ENCODE measurements at places on chromosomes 5 and 9.

GRCh38 chr9:34143116-34143515 lies 16.6 kb upstream of the DCAF12 start:
- no peak for DNase-seq

GRCh38 chr5:181166812-181167733 lies 19.7 kb downstream of the OR2V2 start:
- DNase-seq = no peak

DNA sequence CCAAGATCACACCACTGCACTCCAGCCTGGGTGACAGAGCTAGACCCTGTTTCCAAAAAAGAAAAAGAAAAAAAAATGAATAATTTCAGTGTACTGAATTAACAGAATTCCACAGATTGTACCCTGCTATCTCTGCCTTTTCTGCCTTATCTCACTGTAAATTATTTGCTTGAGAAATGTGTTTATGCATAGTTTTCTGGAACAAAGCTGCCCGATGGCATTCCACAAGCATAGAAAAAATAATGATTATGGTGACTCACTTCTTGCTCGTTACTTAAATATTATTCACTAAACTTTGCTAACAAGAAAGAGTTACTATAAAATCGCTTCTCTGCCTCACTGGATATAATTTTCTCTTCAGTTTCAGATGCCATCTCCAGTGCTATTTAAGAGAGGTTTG lies 88.7 kb upstream of the FAM169A start:
- peak; percentile 3 for DNase-seq

DNA sequence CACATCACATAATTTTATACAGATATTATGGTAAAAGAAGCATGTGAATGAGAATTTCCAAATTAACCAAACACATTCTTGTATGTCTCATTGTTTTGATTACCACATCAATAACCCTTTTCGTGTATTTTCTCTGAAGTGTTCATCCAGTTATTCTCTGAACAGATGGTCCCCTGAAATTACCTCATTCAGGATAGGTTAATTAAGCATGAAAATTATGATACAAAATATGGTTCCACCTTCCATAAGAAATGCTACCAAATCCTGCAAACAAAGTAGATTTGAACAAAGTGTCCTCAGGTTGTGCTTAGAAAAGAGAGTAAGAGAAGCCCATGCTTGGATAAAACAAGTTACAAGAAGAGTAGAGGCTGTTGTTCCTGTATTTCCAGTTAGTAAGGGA lies 83.1 kb upstream of the LMNB1 start:
- DNase-seq = no peak

DNA sequence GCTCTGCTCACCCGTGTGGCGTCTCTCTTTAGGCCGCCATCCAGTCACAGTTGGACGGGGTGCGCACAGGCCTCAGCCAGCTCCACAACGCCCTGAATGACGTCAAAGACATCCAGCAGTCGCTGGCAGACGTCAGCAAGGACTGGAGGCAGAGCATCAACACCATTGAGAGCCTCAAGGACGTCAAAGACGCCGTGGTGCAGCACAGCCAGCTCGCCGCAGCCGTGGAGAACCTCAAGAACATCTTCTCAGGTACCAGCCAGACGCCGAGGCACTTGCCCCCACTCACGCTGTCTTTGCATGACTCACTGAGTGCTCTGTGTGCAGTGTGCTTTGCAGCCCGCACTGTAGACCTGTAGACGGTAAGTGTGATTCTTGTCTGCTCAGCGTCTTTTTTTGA lies 4.5 kb downstream of the EXOC3 start:
- no peak for DNase-seq

DNA sequence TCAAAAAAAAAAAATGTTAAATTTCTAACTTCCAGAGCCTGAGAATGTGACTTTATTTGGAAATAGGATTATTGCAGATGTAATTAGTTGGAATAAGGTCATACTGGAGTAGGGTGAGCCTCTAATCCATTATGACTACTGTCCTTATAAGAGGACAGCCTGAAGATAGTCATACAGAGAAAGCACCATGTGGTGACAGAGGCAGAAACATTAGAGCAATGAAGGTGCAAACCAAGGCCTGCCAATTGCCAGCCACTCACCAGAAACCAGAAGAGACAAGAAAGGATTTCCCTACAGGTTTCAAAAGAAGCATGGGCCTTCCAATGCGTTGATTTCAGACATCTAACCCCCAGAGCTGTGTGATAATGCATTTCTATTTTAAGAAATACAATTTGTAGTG lies 659.2 kb upstream of the CHD1 start:
- DNase-seq = no peak

DNA sequence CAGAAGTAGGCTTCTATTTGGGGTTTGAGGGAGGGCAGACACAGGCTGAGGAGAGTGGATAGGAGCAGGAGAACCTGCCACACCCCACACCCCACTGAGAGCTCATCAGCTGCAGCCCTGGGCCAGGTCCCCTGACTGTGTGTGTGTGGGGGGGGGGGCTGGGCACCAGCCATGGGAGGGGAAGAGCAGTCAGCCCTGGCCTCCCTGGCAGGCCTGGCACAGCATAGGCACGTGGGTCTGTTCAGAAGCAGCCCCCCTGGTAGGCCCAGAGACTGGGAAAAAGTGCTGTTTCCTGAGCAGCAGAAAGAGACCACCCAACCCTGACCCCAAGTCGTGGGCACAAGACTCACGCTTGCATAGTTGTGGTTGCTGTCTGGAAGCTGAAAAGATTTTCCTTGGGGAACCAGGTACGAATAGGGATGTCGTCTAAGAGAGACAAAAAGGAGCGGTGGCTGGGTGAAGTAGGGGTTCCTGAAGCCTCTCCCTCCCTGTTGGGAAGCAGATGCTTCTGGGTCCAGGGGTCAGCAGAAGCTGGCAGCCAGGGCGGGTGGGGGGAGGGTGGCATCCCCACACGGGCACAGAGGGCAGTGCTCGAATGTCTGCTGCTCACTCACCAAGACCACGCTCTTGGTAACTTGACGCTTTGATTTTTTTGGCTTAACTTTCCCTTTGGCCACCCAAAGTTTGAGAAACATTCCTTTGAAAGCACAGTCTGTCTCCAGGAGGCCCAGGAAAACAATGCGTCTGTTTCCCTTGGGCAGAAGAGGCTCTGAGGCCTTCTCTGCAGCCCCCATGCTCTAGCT lies 2.9 kb downstream of the NSMF start:
- peak; percentile 25 for DNase-seq

DNA sequence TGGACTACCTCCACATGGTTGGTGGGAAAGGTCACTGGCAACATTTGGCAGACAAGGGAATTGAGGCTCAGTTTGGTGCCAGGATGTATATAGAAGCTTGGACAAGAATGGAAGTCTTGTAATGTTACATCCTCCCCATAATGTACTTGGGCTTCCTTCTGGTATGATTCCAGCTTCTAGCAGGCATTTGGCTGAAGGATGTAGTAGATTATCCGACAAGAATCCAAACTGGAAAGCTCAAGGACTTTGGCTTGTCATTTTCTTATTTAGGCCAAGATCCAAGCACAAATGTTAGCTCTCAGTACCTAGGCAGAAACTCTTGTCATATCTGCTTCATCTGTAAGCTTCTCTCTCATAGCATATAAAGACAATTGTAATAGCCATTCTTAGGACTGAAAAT lies 209.1 kb downstream of the MAPKAP1 start:
- DNase-seq = no peak

- no peak for DNase-seq
Measured at GRCh38 chr9:87206064-87206661, 258.9 kb upstream of the GAS1 start.

DNA sequence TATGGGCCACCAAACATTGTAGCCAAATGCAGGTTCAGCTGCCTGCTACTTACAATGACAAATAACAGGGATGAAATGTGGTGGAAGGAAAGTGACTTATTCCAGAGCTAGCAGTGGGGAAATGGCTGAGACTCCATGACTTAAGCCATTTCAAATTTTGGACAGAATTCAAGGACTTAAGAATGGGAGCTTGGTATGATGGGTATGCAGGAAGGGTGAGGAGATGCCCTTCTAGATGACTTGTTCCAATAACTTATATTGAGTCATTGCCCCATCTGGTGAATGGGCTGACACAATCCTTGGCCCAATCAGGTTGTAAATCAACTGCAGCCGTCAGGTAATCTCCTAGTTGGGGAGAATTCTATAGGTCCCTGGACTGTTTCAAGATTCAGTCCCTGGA lies 230.7 kb upstream of the SGCD start:
- DNase-seq = no peak

- DNase-seq = no peak
Measured at GRCh38 chr9:81969971-81970370, 18.6 kb upstream of the SPATA31D1 start.

DNA sequence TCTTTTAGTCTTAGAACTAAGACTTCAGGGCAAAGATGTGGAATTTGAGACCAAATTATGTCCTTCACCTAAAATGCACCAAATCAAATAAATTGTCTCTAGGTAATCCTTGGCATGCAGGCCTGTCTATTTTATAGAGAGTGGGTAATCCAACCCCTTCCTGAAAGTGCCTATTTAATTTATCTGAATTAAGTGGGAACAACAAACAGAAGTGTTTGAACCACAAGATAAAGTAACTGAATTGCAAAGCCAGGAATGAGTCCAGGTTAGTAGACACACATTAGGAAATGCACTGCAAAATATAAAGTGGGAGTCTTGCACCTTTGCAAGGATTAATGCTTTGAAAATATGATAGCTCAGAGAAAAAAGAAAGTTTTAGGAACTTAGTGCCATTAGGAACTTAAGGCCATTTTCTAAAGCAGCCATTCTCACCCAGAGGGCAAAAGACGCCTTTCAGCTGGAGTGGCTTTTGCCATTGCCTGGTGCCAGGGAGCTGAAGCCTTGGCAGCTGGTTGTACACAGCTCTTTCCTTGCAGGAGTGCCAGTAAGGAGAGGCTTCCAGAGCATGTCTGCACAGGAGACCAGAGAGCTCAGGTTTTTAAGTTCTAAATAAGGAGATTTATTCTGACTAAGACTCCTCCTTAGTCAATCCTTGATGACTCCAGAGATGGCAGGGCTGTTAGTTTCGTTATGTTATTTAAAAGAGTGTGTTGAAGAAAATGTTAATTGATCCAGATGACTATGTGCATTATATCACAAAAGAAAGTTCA lies 151.7 kb upstream of the ELL2 start:
- DNase-seq = no peak

GRCh38 chr5:173303878-173304590 lies 24.2 kb downstream of the STC2 start:
- DNase-seq = no peak
